ENCODE measurements at places on chromosomes 2 and 18.
A peak's percentile ranks its signal among the peaks of the same experiment; 100 is the strongest.

DNA sequence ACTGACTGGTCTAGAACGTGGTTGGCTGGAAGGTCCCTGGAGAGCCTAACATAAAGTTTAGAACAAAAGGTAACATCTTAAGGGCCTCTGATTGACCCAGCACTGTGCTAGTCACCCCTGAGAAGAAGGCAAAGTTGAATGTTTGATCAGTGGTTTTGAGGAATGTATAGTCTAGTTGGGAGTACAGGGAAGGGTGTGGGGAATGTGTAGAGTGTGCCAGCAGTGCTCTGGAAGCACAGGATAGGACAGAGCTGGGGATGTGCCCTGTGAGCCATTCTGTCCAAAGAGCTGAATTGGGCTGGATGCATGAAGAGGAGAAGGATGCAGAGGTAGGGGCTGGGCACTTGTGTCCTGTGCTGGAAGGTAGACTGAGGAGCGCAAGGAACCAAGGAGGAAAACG is 41.0 kb upstream of the DOCK10 start:
- DNase-seq, result no peak

DNA sequence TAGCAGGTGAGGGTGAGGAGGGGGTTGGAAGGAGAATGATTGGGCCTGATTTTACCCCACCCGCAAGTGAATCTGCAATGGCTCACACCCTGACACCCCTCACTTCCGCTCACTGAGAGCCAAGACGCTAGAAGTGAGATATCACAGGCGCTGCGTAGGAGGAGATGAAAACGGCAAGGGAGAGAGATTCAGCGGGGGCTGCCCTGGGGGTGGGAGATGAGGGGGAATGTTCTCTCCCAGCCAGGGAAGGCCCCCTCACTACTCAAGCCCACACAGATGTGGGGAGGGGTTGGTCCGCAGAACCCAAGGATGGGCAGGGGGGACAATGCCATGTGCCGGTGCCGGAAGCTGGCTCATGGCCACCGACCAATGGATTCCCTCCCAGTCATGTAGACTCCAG is 32.9 kb downstream of the LOXHD1 start:
- no peak for DNase-seq

DNA sequence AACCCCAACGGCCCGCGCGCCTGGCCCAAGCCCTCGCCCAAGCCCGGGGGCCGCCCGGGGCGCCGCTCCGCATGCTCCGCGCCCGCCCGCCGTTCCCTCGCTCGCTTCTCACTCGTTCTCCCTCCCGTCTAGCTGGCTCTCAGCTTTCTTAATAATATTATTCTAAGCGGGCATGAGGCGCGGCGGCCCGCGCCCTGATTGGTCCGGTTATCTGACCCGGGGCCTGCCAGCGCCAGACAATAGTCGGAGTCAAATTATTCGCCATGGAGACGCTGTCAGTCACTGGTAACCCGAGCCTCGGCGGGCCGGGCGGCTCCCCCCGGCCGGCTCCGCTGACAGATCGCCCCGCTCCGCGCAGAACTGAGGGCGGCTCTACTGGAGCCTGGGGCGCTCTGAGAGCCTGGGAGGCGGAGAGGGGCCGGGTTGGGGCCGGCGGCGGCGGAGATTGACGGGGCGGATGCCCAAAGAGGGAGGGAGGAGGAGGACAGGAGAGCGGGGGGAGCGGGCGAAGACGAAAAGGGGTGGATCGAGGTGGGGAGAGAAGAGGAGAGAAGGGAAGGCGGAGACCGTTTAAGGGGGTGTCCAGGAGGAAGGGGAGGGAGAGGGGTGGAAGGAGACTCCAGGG is at the start of gene SIX2:
Gene SIX2, minus strand, starts transcription at position 150 of the 625 bp plus-strand sequence. CDS start 342 bp downstream, outside the sequence.
- DNase-seq, result peak; percentile 94

- DNase-seq, result no peak
Observed at GRCh38 chr2:239927424-239927981, 97.6 kb downstream of the NDUFA10 start.

DNA sequence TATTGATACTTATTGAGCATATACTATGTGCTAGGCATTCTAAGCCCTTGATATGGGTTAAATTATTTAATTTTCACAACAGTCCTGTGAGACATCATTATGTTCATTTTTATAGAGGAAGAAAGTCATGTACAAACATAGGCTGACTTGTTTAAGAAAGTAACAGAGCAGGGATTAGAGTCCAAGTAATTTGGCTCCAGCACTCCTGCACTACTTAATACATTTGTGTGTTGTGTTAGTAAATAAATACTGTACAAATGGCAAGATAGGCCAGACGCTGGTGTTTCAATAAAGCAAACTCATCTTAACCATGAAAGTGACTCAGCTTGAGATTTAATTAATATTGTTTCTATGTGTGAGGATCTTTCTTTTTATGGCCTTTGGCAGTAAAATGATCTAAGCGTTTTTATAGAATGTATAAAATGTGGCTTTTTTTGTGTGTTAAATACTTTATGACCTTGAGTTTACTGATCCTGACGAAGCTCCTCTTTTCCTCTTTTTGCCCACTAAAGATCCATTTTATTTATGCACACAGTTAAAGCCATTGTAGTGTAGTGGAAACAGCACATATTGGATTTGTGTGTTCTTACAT is 21.3 kb downstream of the NBEAL1 start:
- no peak for DNase-seq

DNA sequence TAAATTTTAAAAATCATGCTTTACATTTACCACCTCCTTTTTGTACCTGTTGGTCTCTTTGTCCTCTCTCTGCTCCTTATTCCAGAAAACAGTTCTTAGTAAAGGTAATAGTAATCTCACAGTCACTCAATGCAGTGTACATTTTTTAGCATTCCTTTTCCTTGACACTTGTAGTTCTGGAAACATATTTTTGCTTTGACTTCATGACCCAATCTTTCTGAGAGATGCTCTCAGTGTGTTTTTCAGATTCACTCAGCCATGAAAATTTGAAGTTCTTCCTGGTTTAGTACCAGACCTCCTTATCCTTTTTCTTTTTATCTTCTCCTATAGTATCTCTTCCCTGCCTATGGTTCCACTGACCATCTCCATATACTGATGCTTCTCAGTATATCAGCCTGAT is 747.5 kb upstream of the ZEB2 start:
- peak; percentile 24 for DNase-seq

DNA sequence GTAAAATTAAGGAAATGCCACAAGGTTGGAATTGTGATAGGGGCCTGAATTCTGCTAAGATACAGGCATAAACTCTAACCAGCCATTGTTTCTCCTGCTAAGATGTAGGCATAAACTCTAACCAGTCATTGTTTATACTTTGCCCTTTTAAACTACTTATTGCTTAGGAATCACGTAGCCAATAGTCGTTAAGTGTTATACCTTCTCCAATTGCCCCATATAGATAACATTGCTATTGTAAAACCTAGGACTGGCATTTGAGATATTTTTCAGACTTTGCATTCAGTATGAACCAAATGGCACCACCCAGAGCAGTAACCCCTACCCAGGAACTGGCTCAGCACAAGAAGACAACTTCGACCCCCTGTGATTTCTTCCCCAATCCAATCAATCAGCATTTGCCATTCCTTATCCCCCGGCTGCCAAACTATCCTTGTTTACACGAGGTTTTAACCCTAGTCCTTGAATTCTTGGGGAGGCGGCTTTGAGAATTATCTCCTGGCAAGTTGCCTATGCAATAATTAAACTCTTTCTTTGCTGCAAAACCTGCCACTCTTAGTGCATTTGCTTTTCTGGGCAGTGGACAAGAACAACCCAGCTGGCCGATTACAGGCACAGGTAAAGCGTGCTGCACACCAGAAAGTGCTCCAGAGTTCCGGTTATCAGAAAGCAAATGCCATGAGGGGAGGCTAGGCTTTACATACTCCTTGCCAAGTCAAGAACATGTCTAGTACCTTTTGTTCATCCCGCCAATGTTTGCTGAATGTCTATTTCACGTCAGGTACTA is 167.6 kb downstream of the LAMA1 start:
- no peak for DNase-seq

- peak; percentile 6 for DNase-seq
Observed at GRCh38 chr2:107322416-107322815, 436.4 kb upstream of the ST6GAL2 start.

GRCh38 chr2:102154946-102155702 is 12.6 kb downstream of the IL1R1 start:
- no peak for DNase-seq

- no peak for DNase-seq
Observed at GRCh38 chr2:12928775-12929401, 212.2 kb downstream of the TRIB2 start.

GRCh38 chr2:12778369-12778768 is 61.6 kb downstream of the TRIB2 start:
- DNase-seq, result no peak

DNA sequence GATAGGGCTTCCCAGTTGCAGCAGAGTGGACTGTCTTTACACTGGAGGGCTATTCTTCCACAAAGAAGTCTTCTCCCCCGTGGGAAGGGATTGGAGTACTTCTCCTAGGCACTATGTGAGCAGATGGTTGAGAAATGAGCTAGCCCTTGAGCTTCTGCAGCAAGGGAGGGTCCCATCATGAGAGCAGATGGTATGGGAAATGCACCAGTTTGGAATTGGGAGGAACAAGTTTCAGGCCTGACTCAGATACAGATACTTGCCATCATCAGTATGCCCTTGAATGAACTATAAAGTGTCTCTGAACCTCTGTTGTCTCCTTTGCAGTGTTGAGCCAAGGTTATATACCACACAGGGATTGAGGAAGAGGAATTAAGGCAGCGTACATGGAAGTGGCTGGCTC is 757.4 kb downstream of the RNF144A start:
- no peak for DNase-seq
